Activated naive CD8-positive, alpha-beta T cell treated with anti-CD3 and anti-CD28 coated beads for 36 hours (primary cell): ENCODE measurements at places on chromosomes 7 and 10.

GRCh38 chr7:48636391-48637015 lies 287.8 kb upstream of the CDC14C start:
- H3K4me1 ChIP-seq, result peaks cover 5% of the 10 kb centered on the region
- no peak for DNase-seq
- H3K27me3 ChIP-seq, result peaks cover 3% of the 10 kb centered on the region
- no peaks in the 10 kb centered on the region for H3K36me3 ChIP-seq

- DNase-seq, result no peak
- no peaks in the 10 kb centered on the region for H3K4me1 ChIP-seq
- H3K36me3 ChIP-seq, result no peaks in the 10 kb centered on the region
- no peak overlapping the region for H3K27ac ChIP-seq
Observed at GRCh38 chr10:56679578-56679977, 318.5 kb upstream of the ZWINT start.

DNA sequence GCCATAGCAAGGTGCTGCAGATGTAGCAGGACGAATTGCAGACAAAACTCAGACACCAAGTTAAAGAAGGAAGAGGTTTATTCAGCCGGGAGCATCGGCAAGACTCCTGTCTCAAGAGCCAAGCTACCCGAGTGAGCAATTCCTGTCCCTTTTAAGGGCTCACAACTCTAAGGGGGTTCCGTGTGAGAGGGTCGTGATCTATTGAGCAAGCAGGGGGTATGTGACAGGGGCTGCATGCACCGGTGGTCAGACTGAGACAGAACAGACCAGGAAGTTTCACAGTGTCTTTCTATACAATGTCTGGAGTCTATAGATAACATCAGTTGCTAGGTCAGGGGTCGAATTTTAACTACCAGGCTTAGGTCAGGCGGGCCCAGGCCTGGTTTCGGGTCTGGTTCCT lies 222.0 kb upstream of the C7orf33 start:
- H3K4me3 ChIP-seq, result no peak overlapping the region
- no peak overlapping the region for H3K27ac ChIP-seq
- H3K4me1 ChIP-seq, result no peaks in the 10 kb centered on the region
- H3K27me3 ChIP-seq, result peaks cover 5% of the 10 kb centered on the region

DNA sequence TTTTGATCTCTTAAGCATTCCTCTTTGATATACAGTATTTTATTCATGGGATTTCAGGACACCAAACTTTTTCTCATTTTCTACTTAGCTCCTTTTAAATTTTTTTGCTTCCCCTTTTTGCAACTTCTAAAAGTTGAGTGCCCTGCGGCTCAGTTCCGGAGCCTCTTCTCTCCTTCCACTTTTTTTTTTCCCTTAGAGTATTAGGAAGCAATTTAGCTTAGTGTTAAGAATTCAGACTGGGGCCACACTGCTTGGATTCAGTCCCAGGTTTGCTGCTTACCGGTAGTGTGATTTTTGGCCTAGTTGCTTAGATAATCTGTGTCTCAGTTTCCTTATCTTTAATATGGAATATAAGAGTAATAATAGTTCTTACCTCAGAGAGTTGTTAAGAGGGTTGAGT lies 3.4 kb downstream of the STAM start:
- peak overlapping the region; percentile 34 for H3K4me3 ChIP-seq
- no peak for DNase-seq
- peak overlapping the region; percentile 57 for H3K27ac ChIP-seq
- peaks cover 70% of the 10 kb centered on the region for H3K4me1 ChIP-seq

GRCh38 chr7:148852272-148852671 lies 31.8 kb downstream of the EZH2 start:
- no peaks in the 10 kb centered on the region for H3K27me3 ChIP-seq
- H3K4me1 ChIP-seq, result peaks cover 48% of the 10 kb centered on the region
- no peak overlapping the region for H3K4me3 ChIP-seq
- H3K36me3 ChIP-seq, result peaks cover 4% of the 10 kb centered on the region
- H3K27ac ChIP-seq, result no peak overlapping the region

- H3K36me3 ChIP-seq, result no peaks in the 10 kb centered on the region
- peaks cover 36% of the 10 kb centered on the region for H3K4me1 ChIP-seq
- DNase-seq, result peak; percentile 15
- H3K27ac ChIP-seq, result peak overlapping the region; percentile 71
- H3K4me3 ChIP-seq, result no peak overlapping the region
Observed at GRCh38 chr10:79049931-79050895, 18.6 kb upstream of the ZMIZ1 start.

DNA sequence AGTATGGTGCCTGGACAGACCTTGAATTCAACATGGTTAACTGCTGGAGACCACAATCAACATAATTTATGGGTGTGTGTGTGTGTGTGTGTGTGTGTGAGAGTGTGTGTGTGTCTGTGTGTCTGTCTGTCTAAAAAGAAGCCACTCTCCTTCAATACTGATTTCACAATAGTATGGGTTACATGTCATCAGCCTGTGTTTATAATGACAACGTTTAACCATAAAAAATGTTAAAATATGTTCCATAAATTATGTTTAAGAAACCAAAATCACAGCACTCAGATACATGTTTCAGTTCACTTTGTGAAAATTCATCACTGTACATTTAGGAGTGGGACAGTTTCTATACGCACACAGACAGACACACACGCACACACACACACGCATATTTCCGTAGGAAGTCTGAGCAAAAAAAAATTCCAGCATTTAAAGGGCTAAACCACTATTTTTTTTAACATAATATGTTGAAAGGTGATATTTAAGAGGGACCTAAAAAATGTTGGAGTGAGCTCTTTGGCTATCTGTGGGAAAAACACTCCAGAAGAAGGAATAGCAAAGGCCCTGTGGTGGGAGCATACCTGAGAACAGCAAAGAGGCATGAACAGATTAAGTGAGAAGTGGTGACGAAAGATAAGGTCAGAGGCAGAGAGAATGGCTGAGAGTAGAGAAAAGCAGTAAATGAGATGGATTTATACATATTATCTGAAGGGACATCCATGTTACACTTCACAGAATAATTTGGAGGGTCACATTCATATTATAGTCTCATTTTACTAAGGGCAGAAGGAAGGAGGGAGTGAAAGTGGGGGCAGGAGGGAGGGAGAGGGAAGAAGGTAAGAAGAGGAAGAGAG lies 10.9 kb downstream of the PDZD8 start:
- H3K4me1 ChIP-seq, result peaks cover 60% of the 10 kb centered on the region
- H3K27ac ChIP-seq, result no peak overlapping the region
- no peak for DNase-seq
- H3K36me3 ChIP-seq, result peaks cover 11% of the 10 kb centered on the region

GRCh38 chr7:24982917-24983316 lies 2.9 kb upstream of the OSBPL3 start:
- H3K27ac ChIP-seq, result no peak overlapping the region
- DNase-seq, result no peak
- peaks cover 36% of the 10 kb centered on the region for H3K4me1 ChIP-seq
- H3K4me3 ChIP-seq, result no peak overlapping the region

- no peaks in the 10 kb centered on the region for H3K4me1 ChIP-seq
- no peak overlapping the region for H3K4me3 ChIP-seq
- no peaks in the 10 kb centered on the region for H3K36me3 ChIP-seq
Observed at GRCh38 chr7:22759721-22760120, 32.7 kb downstream of the IL6 start.

GRCh38 chr7:80018941-80019808 lies 115.5 kb upstream of the GNAI1 start:
- H3K27ac ChIP-seq, result no peak overlapping the region
- H3K36me3 ChIP-seq, result no peaks in the 10 kb centered on the region
- no peaks in the 10 kb centered on the region for H3K4me1 ChIP-seq
- H3K4me3 ChIP-seq, result no peak overlapping the region
- DNase-seq, result peak; percentile 19
- no peaks in the 10 kb centered on the region for H3K27me3 ChIP-seq

DNA sequence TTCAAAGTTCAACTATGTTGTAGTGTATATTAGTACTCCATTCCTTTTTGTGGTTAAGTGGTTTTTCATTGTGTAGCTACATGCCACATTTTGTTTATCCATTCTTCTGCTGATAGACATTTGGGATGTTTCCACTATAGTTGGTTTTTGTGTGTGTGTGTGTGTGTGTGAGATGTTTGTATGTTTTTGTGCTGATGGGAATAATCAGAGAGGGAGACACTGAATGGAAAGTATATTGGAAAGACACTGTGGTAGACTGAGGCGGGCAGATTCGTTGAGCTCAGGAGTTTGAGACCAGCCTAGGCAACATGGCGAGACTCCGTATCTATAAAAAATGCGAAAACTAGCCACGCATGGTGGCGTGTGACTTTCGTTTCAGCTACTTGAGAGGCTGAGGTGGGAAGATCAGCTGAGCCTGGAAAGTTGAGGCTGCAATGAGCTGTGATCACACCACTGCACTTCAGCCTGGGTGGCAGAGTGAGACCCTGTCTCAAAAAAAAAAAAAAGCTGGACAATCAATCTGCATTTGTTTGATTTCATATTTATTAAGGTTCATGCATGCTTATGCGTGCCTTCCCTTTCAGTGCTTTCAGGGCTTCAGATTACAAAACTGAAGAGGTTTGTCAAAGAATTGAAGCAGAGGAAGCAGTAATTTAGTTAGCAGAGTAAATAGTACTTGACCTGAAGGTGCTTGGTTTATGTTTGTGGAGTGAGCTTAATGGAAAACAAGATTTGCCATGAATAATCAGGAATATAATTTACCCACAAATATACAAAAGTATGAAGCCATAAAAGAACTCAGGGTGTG lies 14.7 kb downstream of the SEC24C start:
- peaks cover 28% of the 10 kb centered on the region for H3K4me1 ChIP-seq
- peaks cover 17% of the 10 kb centered on the region for H3K36me3 ChIP-seq
- peak overlapping the region; percentile 71 for H3K27ac ChIP-seq

- no peaks in the 10 kb centered on the region for H3K27me3 ChIP-seq
- H3K27ac ChIP-seq, result no peak overlapping the region
- no peak overlapping the region for H3K4me3 ChIP-seq
Observed at GRCh38 chr10:118771976-118772375, 17.2 kb upstream of the CACUL1 start.

DNA sequence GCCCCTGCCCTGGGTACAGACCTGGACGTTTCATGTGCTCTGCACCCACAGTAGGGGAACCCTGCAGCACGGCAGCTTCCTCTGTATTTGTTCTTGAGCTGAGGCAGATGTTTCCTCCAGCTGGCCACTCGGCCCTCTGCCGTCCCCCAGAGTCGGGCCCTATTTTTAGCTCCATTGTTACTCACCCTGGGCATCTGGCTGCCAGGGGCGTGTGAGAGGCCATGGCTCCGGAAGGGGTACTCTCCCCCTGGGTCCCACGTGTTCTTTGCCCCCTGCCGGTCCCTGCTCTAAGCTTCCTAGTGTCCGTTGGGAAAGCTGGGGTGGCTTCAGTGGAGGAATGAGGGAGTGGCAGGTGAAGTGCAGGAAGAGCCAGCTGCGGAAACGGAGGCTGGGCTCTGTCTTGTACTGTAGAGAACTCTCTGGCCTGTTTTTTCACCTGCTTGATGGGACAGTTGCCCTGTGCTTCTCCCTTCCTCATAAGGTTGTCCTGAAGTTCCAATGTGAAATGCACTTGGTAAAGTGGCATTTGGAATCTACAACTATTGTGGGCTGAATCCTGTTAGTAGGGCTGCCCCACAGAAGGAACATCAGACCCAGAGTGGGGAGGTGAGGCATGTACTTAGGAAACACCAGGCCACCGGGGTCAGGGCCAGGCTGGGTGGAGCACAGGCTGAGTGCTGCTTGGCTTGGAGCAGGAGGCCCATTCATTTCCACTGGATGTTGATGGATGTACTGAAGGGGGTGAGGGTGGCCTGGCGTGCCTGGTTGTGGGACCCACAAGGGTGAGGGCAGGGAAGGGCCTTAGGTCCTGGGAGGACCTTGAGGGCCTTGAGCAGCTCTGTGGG lies 30.6 kb downstream of the PALD1 start:
- DNase-seq, result no peak
- H3K4me1 ChIP-seq, result peaks cover 6% of the 10 kb centered on the region
- H3K27me3 ChIP-seq, result no peaks in the 10 kb centered on the region
- no peaks in the 10 kb centered on the region for H3K36me3 ChIP-seq

- no peak overlapping the region for H3K27ac ChIP-seq
- H3K27me3 ChIP-seq, result no peaks in the 10 kb centered on the region
- H3K4me3 ChIP-seq, result no peak overlapping the region
- peak; percentile 17 for DNase-seq
Observed at GRCh38 chr10:113169853-113170460, 219.9 kb downstream of the TCF7L2 start.
